ENCODE measurements at places on chromosomes 12 and 14.

GRCh38 chr12:120061575-120062214, 54.9 kb downstream of the RAB35 start:
- no peak for DNase-seq

DNA sequence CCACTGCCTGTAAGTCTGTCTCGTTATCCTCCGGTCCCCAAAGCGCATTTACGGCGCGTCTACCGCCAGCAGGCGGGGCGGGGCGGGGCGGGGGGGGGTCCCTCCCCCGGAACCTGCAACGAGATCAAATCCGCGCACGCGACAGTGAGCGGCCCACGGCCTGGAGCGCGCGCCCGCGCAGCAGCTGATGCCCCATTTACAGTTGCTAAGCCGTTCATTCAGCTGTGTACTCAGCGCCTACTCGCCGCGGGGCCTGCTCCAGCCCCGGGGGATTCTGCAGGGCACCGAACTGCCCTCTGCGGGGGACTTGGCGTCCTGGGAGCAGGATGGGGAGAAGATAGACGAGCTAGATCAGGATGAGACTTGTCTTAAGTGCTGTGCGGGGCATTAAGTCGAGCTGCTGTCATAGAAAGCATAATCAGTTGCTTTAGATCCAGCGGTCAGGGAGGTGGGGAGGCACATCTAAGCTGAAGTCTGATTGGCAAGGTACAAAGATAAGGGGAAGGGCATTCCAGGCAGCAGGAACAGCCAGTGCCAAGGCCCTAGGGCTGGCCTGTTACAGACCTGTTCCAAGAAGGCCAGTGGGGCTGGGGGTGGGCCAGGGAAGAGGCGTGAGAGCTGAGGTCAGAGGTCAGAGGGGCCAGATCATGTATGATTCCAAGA, 1.4 kb upstream of the CCDC85C start:
- DNase-seq: peak; percentile 76

- no peak for DNase-seq
These were observed 156.0 kb downstream of the DAD1 start for GRCh38 chr14:22433069-22433468.

- DNase-seq: no peak
These were observed 33.4 kb upstream of the ERGIC2 start for GRCh38 chr12:29414368-29414767.

DNA sequence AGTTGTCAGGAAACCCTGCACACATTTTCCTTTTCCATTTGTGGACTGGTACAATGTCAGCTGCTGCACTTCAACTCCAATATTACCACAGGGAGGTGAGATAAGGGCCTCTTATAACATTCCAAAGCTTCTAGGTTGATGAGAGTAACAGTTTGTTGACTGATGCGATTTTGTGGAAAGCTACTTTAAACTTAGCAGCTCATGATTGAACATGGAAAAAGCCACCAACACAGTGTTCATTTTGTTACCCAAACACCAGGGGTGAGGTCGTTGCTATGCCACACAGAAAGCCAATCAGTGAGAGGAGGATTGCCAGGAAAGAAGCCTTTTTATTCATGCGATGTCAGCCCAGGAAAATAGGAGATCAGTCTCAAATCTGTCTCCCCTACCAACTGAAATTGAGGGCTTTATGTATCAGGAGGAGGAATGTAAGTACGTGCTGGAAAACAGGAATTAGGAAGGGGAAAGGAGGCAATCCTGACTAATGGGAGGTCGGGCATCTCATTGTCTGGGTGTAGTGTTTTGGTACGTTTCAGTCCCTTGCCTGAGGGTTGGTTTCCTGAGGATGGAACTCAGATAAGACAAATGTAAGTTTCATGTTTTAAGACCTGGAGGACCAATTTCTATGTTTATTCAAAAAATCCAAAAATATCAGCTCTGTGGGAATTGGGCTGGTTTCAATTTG, 92.7 kb upstream of the PLEKHA5 start:
- DNase-seq: no peak

DNA sequence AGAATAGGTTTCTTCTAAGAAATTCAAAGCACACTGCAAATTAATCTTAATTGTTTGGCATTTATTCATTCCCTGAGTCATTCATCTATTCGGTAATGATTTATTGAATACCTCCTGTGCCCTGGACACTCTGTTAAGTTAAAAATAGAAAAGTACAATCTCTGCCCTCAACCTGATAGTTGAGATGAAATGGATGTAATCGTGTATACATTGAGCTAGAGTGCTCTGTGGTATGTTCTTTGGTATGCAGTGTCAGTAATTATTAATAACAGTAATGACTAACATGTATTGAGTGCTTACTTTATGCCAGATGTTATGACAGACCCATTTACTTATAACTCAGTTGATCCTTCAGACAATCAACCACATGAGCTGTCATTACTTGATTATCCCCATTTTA, 47.6 kb downstream of the UTP20 start:
- no peak for DNase-seq

DNA sequence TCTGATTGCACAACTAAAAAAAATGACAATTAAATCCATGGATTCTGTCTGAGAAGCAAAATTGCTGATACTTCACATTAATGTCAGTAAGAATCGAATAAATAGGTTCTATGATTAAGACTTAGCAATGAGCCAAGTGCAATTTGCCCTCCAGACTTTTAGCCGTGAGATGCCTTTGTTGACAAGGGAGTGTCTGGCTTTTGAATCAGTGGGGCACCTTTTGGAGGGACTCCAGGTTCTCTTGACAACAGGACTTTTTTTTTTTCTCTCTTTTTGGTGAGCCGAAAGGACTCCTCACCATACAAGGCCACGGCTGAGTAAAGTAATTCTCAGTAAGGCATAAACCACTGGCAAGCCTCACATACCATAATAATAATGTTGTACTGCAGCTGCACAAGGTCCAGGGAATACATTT, 4.7 kb upstream of the MDM1 start:
- no peak for DNase-seq

DNA sequence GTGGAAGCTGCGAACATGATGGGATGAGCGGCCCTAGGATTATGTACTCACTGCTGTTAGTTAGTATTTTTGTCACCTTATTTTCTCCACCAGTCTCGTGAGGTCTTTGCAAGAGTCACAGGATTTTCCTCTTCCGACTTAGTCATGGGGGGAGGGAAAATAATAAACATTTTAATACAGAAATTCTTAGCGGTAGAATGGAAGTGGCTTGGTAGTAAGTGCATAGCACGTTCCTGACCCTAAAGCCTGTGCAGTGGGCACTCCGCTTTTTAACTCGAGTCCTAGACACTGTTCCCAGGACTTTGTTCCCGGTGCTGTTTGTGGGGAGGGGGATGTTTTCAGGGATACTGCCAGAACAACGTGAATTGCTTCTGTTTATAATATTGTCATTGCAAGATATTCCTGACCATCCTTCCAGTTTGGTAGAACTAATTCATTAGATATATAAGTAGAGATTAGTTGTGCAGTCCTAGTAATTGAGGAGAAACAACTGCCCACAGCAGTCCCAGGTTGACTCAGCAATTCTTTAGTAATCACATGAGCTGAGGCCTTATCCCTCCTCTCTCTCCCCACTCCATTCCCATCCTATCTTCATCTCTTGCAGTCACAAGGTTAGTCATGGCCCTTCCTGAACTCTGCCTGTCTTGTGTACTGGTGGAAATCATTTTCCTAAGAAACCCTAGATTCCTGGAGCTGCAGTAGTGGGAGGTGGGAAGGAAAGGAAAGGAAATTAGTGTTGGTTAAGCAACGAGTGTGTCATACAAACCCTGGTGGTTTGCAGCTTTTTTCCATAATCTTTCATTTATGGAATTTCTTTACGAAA, 799 bp downstream of the SLC38A6 start:
- no peak for DNase-seq

Data from stimulated activated CD4-positive, alpha-beta T cell treated with anti-CD3 and anti-CD28 coated beads, TNF-alpha, amount 100 ng/mL, for 4 hours (primary cell).